Colonic mucosa (tissue), 4 donors: ENCODE measurements at places on chromosomes 6 and 20. TPM values are rescaled to one million over a fixed set of nuclear protein-coding genes. Genes with fewer than 3 reads are reported as not detected.

DNA sequence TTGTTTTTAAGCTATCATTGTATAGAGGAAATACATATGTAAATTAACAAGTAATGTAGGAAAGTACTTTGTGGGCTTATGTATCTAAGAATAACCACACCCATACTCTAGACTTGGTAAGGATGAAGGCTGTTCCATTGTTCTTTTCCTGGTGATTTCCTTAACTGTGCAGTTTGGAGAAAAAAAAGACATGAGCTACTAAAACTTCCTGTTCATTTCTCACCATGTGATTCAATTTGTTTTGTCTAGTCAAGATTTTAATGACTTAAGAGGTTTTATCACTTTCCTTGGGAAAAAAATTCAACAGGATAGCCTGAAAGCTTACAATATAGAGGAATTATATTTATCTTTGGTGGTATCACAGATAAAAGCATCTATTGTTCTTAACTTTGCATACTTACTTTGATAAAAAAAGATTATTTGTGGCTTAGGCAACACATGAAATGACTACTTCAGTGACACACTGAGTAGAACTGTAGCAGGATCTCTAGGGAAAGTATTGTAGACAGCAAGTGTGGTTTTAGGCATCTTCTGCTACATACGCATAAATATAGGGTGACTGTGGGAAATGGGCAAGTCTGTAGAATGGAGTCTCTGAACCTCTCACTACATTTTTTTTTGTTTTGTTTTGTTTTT lies 80.3 kb downstream of the GJA1 start:
- no peak for DNase-seq

LY6G6D gene
- not detected for total RNA-seq

GRCh38 chr6:89669002-89669401 lies 30.5 kb upstream of the LYRM2 start:
- DNase-seq: no peak

RSPO3 gene
- total RNA-seq: 1.8 TPM

DNA sequence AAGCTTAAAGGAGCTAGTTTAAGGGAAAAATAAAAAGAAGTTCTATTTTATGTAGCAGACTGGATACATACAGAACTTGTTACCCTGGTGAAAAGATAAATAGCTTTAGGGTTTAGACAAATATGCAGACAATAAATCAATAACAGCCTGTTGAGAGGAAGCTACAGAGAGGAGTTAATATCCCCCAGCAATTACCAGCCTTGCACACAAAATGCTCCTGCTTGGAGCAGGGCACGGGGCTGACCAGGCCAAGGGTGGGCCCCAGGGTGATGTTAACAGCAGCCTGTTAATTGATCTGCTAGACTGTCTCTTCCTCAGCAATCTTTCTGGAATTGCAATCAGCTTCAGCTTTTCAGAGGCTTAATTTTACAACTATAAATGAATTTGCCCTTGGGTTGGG lies 125.1 kb upstream of the SOX4 start:
- no peak for DNase-seq
